ENCODE measurements at places on chromosomes 2 and 18. TPM values are rescaled to one million over a fixed set of nuclear protein-coding genes. Genes with fewer than 3 reads are reported as not detected.
A peak's percentile ranks its signal among the peaks of the same experiment; 100 is the strongest.

GRB14 gene
- 7.6 TPM for total RNA-seq

KLF11 gene
- total RNA-seq = 15.5 TPM

POTEI gene
- 1.2 TPM for total RNA-seq

SERPINB12 gene
- not detected for total RNA-seq

DNA sequence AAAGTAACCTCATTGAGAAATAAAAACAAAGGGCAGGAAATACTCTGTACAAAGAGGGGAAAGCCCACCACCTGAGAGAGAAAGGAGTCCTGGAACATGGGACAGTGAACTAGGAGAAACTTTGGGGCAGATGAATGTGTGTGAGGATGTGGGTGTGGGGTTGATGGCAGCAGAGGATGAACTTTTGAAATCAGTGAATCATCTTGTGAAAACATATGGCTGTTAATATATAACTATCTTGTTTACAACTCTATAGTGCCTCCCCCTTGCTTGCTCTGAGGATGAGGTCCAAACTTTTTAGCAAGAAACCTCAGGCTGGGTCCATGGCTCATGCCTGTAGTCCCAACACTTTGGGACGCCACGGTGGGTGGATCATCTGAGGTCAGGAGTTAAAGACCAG lies 171.8 kb upstream of the LHCGR start:
- no peak for DNase-seq

GRCh38 chr18:50401888-50402287 lies 27.0 kb downstream of the SKA1 start:
- DNase-seq = peak; percentile 83

GRCh38 chr2:172335736-172336135 lies 91.7 kb upstream of the ITGA6 start:
- no peak for DNase-seq

DNA sequence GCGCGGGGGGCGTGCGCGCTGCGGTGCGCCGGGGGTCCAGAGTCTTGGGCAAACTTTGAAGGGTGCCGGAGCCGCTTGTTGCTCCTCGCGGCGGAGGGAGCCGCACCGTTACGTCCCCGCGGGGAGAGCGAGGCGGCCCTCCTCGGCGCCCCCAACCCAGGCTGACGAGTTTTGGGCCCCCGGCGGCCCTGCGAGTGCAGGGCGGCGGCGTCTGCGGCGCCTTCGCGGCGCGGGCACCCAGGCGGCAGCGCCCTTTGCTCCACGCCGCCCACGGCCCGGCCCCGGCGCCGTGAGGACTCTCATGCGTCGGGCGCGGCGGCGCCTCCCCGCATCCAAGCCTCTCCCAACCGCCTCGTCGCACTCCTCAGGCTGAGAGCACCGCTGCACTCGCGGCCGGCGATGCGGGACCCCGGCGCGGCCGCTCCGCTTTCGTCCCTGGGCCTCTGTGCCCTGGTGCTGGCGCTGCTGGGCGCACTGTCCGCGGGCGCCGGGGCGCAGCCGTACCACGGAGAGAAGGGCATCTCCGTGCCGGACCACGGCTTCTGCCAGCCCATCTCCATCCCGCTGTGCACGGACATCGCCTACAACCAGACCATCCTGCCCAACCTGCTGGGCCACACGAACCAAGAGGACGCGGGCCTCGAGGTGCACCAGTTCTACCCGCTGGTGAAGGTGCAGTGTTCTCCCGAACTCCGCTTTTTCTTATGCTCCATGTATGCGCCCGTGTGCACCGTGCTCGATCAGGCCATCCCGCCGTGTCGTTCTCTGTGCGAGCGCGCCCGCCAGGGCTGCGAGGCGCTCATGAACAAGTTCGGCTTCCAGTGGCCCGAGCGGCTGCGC lies 814 bp downstream of the FZD7 start:
- no peak for DNase-seq

DNA sequence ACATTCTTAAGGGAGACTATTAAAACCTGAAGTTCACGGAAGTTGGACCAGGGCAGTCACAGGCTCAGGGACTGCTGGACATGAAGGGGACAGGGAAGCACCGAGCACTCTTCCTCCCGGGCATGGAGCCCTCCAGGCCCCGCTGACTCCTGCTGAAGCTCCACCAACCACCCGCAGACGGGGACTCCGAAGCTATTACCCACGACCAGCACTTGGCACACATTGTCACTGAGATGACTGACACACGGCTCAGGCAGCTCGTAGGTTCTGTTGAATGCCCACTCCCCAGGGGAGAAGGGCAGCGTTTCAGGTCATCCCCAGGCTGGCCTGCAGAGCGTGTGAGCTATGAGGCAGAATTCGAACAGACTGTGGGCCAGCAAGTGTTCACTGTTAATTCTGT lies 234.8 kb downstream of the NDUFA10 start:
- DNase-seq = peak; percentile 18

Measured in H9 (cell line).